ENCODE measurements at places on chromosomes 13 and 19.

DNA sequence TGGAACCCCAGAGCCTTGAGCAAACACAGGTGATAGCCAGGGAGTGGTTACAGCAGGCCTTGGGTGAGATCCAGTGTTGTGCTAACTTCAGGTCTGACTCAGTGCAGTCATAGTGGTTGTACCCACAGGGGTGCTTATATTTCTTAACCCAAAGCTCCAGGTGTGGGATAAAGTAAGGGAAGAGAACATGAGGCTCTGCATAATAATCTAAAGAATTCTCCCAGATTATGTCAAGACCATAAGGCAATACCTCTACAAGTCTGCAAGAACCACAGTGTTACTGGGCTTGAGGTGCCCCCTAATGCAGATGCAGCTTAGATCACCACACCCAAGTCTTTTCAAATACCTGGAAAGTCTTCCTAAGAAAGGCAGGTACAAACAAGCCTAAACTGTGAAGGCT is 485.4 kb downstream of the RFC3 start:
- DNase-seq: no peak

GRCh38 chr19:30145467-30145866 is 203.4 kb downstream of the URI1 start:
- DNase-seq: no peak

DNA sequence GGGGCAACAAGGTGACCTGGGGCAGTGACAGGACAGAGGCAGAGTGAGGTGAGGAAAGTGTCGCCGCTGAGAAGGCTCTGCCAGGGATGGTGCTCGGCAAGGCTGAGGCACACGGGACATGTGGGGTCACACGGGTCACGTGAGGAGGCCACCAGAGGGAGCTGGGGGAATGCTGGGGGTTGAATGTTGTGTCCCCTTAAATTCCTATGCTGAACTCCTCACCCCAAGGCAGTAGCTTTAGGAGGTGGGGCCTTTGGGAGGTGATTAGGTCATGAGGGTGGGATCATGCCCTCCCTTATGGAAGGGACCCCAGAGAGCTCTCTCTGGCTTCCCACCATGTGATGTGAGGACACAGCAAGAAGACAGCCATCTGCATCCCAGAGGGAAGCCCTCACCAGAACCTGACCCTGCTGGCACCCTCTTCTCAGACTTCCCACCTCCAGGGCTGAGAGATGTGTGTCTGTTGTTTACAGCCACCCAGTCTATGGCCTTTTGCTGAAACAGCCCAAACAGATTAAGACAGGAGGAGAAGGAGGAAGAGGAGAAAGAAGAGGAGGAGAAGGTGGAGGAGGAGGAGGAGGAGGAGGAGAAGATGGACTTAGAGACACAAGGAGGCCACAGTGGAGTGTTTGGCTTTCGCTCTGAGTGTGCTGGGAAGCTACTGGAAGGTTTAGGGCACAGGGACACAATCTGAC is 35.4 kb downstream of the RFX2 start:
- no peak for DNase-seq

DNA sequence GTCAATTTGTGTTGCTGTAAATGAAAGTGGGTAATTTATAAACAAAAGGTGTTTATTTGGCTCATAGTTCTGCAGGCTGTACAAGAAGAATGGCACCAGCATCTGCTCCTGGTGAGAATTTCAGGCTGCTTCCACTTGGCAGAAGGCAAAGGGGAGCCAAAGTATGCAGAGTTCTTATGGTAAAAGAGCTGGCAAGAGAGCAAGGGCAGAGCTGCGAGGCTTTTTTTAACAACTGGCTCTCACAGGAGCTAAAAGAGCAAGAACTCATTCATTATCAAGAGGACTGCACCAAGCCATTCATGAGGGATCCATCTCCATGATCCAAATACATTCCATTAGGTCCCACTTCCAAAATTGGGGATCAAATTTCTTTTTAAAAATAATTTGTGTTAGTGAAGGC is 1712.7 kb downstream of the SLITRK5 start:
- no peak for DNase-seq

- no peak for DNase-seq
These were observed 8.6 kb upstream of the IRS2 start for GRCh38 chr13:109795011-109795410.

DNA sequence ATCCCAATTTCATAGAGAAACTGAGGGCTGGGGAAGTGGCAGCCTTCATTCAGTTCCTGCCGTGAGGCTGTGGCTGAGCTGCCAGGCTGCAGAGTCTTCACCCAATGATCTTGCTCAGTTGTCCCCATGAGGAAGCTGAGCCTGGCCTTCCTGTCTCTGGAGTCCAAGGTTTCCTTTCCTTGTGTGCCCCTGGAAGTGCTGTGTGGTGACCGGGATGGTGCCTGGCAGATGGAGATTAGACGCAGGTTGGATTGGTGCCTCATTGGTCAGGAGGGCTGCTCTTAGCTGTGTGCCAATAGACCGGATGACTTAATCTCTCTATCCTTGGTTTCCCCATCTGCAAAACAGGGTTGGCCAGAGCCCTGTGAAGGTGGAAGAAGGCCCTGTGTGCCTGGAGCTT is 24.6 kb downstream of the DNM2 start:
- DNase-seq: no peak

DNA sequence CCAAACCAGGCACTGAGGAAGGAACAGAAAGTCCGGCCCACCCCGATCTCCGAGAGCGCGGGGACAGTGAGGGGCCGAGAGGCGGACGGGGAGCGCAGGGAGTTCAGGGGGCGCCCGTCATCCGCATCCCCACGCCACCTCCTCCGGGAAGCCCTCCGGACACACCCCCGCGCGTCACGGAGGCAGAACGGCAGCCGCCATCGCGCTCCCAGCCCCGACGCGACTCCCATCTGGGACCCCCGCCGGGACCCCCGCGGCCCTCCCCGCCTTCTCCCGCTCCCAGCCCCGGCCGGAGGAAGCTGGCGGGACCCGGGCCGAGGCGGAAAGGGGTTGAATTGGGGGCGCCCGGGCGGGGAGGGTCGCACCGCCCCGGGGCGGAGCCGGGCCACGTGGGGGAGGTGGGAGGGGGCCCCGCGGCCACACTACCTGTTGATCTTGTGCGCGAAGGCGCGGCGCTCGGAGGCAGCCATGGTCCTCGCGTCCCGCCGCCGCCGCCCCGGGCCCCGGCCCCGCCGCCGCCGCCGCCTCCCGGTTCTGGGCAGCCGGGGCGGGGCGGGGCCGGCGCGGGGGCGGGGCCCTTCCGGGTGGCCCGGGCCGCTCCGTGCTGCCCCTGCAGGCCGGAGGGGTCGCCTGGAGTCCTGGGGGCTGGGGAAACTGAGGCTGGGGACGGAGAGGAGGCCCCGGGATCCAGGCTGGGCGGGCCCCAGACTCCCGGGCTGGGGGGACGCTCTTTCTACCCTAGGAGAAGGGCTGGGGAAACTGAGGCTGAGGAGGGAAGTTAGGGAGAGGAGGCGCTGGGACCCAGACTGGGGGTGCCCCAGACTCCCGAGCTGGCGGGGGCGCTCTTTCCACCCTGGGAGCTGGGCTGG is at the start of gene DOCK6:
Gene DOCK6, minus strand, starts transcription at position 554 of the 869 bp plus-strand sequence. Its CDS starts 84 bp downstream, at position 470.
- DNase-seq: no peak

DNA sequence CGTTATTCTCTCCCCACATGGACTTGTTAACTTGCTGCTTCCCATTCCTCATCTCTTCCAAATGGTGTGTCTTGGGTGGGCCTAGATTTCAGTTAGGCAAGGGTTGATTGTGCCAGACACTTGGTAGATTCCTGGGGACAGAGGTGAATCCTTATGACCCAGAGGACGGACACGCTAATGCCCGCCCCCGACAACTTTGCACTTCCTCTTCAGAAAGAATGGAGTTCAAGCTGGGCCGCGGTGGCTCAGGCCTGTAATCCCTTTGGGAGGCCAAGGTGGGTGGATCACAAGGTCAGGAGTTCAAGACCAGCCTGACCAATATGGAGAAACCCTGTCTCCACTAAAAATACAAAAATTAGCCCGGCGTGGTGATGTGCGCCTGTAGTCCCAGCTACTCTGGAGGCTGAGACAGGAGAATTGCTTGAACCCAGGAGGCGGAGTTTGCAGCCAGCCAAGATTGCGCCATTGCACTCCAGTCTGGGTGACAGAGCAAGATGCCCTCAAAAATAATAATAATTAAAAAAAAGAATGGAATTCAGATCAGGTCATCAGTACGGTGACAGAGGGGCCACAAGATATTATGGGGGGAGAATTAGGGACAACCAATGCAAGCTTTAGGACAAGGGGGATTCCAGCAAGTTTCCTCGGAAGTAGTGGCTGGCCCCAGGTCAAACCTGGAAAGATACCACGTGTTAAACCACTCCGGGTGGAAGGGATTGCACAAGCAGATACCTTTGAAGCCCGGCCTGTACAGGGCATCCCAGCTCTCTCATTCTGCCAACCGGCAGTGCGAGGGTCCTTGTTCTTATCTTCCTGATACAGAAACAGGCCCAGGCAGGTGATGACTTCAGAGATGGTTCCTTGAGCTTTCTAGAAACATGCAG is 2.7 kb downstream of the MYO9B start:
- no peak for DNase-seq

DNA sequence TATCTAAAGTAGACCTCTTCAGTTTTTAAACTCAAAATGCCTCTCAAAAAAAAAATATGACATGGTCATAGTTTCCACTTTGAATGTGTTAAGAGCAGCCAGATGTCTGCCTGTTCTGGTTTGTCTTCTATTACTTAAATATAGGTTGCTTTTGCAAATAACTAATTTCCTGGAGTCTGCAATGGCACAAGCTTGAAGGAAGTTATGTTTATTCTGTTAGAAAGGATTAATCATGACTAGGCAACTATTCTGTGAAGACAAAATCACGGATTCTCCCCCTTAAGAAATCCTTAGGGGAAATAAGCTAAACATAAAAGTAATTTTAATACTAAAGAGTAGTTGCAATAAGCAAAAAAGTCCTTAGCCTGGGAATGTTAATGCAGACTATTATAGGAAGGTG is 26.3 kb downstream of the SKA3 start:
- DNase-seq: no peak

GRCh38 chr13:30423891-30424290 is 1.6 kb downstream of the UBE2L5 start:
- DNase-seq: no peak

DNA sequence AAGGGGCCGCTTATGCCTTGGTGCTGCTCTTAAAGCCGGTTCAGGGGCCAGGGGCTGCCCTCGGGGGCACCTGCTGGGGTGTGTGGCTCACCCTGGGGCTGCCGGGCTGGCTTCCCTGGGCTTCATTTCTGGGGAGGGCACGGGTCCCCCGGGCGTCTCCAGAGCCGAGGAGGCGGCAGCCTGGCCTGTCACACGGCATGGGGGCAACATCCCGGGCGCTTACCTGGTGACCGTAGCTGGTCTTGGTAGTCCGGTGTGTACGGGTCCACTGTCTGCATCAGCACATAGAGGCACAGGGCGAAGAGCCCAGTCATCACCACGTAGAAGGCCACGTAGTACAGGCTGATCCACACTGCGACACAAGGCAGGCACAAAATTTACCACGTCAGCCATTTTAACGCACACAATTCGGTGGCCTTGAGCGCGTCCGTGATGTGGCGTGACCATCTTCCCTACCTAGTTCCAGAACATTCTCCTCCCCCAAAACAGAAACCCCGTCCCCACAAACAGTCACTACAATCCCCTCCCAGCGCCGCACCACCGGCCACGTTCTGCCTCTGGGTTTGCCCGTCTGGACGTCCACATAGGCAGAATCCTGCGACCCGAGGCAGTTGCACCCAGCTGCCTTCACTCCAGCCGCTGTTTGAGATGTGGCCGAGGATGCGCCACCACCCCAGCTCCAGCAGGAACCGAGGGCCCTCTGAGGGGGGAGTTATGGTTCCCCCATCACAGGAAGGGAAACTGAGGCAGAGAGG is 3.2 kb downstream of the ATP4B start:
- DNase-seq: no peak

GRCh38 chr13:39684531-39685137 is 29.2 kb downstream of the COG6 start:
- DNase-seq: no peak

- DNase-seq: no peak
These were observed 412.1 kb downstream of the KLF12 start for GRCh38 chr13:73722120-73722519.

DNA sequence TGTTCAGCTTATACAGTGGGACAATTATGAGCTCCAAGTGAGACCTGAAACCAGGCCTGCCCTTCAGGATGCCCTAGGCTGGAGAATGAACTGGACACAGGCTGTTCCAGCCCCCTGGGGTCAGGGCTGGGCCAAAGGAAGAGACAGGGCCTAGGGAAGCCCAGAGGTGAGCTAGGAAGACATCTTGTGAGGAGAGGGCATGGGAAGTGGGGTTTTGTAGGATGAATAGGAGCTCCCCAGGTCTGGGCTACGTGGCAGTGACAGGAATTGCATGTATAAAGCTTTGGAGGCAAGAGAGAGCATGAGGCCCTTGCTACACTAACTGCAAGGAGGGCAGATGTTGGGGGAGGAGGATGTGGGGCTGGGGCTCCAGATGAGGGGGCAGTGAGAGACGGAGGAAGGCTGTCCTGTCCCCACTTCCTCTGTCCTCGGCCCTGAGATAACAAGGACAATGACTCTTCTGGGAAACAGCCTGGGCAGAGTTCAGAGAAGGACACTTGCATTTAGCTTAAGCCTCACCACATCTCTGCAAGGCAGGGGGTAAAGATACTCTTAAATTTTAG is 1.5 kb upstream of the TBXA2R start:
- no peak for DNase-seq

DNA sequence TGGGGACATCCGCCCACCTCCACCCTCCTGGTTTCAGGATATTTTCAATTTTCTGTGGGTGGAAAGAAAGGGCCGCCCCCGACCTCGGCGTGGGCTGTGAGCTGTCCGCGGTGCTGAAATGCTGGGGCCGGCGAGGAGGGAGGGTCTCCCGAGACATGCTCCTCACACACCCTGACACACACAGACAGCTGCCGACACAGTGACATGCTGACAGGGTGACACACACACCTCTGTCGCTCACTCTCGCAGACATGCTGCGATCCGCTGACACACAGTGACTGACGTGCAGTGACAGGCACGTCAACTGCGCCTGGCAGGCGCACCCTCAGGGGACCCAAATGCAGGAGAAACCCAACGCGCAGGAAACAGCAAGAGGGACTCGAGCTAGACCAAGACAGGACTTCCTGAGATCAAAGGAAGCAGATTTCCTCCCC is 25.1 kb upstream of the MEIS3 start:
- no peak for DNase-seq

GRCh38 chr13:19618977-19619376 is 14.5 kb upstream of the MPHOSPH8 start:
- DNase-seq: no peak

DNA sequence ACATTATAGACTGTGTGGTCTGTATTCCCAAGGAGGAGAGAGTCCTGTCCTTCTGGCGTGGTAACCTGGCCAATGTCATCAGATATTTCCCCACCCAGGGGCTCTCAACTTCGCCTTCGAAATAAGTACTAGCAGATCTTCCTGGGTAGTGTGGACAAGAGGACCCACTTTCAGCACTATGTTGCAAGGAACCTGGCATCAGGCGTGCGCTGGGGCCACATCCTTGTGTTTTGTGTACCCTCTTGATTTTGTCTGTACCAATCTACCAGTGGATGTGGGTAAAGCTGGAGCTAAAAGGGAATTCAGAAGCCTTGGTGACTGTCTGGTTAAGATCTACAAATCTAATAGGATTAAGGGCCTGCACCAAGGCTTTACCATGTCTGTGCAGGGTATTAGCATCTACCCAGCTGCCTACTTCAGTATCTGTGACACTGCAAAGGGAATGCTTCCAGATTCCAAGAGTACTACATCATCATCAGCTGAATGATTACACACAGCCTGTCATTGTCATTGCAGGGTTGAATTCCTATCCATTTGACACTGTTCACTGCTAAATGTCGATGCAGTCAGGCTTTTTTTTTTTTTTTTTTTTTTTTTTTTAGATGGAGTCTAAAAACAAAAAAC is 148.0 kb downstream of the PRR20E start:
- DNase-seq: no peak

All from NCI-H1436 treated with DMSO at 0.1 percent for 48 hours (cell line).